HCT116 (cell line): ENCODE measurements at places on chromosomes 12 and 14.

DNA sequence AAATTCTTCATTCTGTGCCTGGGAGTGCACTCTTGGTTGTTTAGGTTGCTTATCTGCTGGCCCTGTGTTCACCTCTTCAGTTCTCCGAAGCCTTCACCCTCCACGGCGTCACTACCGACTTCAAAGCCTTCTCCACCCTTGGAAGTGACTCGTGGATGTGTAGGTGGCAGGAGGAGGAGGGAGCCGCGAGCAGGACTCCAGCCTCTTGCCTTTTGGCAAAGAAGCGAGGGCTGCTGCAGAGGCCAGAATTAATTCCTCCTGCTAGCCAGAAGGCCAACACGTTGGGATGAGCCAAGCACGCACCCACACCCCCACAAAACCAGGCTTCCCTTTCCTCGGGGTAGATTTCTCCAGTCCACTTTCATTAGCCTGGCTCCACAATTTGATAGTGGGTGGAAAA is 86.5 kb downstream of the TBX5 start:
- no peaks in the 10 kb centered on the region for H3K36me3 ChIP-seq
- peaks cover 25% of the 10 kb centered on the region for H3K27me3 ChIP-seq
- no peak overlapping the region for H3K4me3 ChIP-seq
- DNase-seq: no peak
- H3K27ac ChIP-seq: no peak overlapping the region
- H3K4me1 ChIP-seq: peaks cover 19% of the 10 kb centered on the region

DNA sequence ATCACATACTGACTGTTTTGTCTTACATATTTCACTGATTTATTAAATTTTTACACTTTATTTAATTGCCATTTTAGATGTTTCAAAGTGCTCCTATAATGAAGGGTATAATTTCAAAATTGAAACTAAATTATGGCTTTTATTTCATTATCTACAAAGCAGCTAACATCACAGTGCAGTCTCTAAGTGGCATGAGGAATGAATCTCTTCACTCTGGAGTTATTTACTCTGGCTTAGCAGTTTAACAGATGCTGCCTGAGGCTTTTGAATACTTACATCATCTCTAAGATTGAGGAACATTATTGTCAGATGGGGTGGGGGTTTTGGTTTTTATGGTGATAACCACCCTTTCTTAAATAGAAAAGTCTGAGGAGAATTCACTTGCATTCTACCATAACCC is 386.4 kb downstream of the TRHDE start:
- no peaks in the 10 kb centered on the region for H3K27me3 ChIP-seq
- H3K4me1 ChIP-seq: no peaks in the 10 kb centered on the region
- DNase-seq: no peak
- no peak overlapping the region for H3K4me3 ChIP-seq

DNA sequence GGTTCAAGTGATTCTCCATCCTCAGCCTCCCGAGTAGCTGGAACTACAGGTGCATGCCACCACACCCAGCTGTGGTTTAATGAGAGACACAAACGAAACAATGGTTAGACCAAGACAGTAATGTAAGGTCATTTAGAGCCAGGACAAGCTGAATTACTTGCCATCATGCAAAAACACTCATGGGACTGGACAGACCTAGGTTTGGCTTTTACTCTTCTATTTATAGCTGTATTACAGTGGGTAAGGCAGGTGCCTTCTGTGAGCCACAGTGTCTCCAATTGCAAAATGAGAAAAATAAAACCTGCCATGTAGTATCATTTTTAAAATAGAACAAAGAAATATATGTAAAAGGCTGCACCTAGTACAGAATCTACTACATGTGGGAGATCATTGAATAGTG is 513.2 kb downstream of the NELL2 start:
- no peaks in the 10 kb centered on the region for H3K27me3 ChIP-seq
- H3K27ac ChIP-seq: no peak overlapping the region
- no peak for DNase-seq
- no peak overlapping the region for H3K4me3 ChIP-seq

DNA sequence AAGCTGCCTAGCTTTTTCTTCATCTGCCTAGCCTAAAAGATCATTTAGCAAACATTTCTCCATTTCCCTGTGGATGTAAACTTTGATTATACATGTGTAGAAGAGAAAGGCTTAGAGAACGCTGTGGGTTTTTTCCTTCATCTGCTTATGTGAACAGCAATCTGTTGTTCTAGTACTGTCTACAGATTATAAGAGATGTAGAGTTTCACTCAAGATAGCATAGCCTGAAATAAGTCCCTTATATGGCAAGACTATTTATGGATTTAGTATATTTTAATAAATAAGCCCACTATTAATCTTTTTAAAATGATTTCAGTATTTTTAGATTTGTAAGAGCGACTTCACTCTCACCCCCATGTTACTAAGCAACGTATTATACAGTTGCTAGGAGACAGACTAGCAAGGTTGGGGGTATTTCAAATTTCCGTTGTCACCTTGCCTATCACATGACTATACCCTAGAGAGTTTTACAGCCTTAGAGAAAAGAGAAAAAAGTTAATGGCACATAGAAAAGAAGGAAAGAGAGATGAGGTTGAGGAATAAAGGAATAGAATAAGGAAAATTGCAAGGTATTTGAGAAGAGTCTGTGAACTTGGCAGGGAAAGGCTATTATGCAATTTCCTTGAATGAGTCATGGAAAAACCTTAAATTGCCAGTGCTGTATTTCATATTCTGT is 12.2 kb upstream of the TUBA1A start:
- peaks cover 29% of the 10 kb centered on the region for H3K4me1 ChIP-seq
- no peaks in the 10 kb centered on the region for H3K27me3 ChIP-seq
- no peaks in the 10 kb centered on the region for H3K36me3 ChIP-seq
- peak; percentile 51 for DNase-seq
- no peak overlapping the region for H3K27ac ChIP-seq

GRCh38 chr14:68238551-68238950 is 419.0 kb downstream of the RAD51B start:
- no peak overlapping the region for H3K4me3 ChIP-seq
- H3K4me1 ChIP-seq: peaks cover 49% of the 10 kb centered on the region
- H3K27me3 ChIP-seq: no peaks in the 10 kb centered on the region

DNA sequence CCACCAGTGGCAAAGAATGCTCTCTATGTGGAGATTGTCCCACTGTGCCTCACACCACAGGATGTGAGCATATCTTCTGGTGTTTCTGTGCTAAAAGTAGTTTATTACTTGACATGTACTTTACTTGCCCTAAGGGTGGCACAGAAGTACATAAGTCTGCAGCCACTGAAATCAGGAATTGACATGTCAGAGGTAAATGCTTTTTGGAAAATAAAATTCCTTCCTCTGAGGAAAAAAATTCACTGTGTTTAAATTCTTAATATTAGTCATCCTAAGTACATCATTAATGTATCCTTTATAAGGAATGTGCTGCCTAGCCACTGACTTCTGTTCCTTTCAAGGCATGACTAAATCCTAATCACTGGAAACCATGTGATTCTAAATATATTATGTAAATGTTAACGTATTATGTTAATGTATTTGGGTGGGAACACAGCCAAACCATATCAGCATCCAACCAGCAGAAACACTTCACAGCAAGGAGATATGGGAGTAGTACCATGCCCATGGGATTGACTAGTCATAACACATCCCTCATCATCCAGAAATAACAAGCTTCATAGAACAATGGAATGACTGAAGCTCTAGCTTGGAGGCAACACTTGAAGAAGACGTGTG is 239.7 kb upstream of the PPFIA2 start:
- H3K27me3 ChIP-seq: no peaks in the 10 kb centered on the region
- H3K36me3 ChIP-seq: no peaks in the 10 kb centered on the region
- no peaks in the 10 kb centered on the region for H3K4me1 ChIP-seq
- H3K27ac ChIP-seq: no peak overlapping the region
- no peak for DNase-seq

DNA sequence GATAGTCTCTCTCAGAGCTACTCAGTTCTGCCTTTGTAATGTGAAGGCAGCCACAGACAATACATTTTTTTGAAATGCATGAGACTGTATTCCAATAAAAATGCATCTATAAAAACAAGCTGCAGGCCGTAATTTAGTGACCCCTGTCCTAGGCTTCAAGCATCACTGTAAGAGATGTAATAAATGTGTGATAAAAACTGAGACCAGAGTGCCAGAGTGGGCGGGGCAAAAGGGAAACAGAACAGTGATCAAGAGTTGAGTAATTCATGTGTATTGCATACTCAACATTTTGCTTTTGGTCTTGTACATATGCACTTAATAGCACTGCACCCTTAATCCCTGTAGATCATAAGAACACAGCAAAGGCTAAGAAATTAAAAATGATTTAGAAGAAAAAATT is 743.5 kb downstream of the DIO2 start:
- no peak overlapping the region for H3K27ac ChIP-seq
- H3K27me3 ChIP-seq: no peaks in the 10 kb centered on the region
- no peaks in the 10 kb centered on the region for H3K4me1 ChIP-seq
- H3K4me3 ChIP-seq: no peak overlapping the region
- no peaks in the 10 kb centered on the region for H3K36me3 ChIP-seq
- DNase-seq: no peak

GRCh38 chr14:72810201-72810600 is 83.7 kb downstream of the DPF3 start:
- H3K27ac ChIP-seq: no peak overlapping the region
- no peaks in the 10 kb centered on the region for H3K27me3 ChIP-seq
- no peaks in the 10 kb centered on the region for H3K36me3 ChIP-seq
- no peak for DNase-seq
